ENCODE measurements at places on chromosomes 3 and 15.

DNA sequence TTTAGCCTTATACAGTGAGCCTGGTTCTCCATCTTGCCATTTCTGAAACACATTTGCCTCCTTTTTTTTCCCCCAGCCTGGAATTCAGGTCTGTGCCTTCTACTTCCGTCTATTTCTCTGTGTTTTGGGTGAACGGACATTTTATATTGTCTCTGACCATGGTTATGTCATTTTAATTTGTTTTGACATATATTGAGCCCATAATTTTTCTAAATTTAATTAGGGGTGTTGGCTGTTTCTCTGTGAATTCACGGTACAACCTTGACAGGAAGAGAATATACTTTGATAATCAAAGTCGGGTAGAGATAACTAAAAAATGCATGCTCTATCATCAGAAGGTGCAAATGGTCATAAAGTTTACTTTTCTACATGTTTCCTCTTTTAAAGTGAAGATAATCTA lies 361.4 kb downstream of the VGLL3 start:
- DNase-seq = no peak

DNA sequence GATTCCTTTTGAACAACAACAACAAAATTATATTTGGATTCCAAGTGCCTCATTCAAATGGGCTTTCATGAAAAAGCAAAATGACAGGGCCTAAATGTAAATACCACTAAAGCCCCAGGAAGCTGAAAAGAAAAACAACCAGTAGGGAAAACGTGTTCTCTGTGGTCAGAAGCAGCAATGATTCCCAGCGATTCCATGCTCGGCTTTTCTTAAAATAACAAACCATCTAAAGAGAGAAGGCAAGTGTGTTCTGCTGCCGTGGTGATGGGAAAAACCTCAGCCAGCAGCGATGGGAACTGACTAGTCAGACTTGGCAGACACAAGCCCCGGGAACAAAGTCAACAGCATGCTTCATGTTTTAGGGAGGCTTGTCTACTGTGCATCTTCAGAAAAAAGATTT lies 153.6 kb downstream of the TNIK start:
- DNase-seq = no peak

DNA sequence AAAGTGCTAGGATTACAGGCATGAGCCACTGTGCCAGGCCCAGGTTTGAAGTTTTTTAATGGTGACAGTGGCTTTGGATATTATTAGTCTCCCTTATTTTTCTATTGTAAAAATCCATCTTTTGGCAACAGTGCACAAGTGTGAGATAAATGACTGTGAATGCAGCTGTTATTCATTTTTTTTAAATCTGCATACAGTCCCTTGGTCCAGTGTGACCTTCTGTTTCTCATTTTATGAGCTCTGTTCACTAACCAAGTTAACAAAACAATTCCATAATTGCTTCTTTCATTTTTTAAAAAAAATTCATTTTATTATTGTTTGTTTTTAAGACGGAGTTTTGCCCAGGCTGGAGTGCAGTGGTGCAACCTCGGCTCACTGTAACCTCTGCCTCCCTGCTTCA lies 381.8 kb downstream of the NAALADL2 start:
- DNase-seq = no peak

GRCh38 chr3:109117939-109118338 lies at the start of gene MORC1:
MORC1 (minus strand) TSS chr3:109118134; CDS start chr3:109118059, 75 bp downstream.
- no peak for DNase-seq

- DNase-seq = no peak
Measured at GRCh38 chr3:168864107-168865021, 768.6 kb upstream of the GOLIM4 start.

DNA sequence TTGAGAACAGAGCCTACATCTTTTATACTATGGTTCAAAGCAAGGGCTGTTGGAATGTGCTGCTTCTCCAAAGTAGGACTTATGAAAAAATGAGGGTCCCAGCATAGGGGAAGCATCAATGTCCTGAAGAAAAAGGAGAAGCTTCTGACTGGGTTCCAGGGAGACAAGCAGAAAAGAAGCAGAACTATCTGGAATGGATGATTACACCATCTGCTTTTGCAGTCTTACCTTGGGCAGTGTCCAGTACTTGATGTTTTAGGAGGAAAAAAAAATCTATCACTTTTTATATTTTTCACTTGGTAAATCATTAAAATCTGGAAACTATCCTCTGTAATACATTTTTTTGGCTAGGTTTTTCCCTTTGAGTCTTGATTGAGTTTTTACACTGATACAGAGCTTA lies 57.9 kb upstream of the DPH6 start:
- no peak for DNase-seq

DNA sequence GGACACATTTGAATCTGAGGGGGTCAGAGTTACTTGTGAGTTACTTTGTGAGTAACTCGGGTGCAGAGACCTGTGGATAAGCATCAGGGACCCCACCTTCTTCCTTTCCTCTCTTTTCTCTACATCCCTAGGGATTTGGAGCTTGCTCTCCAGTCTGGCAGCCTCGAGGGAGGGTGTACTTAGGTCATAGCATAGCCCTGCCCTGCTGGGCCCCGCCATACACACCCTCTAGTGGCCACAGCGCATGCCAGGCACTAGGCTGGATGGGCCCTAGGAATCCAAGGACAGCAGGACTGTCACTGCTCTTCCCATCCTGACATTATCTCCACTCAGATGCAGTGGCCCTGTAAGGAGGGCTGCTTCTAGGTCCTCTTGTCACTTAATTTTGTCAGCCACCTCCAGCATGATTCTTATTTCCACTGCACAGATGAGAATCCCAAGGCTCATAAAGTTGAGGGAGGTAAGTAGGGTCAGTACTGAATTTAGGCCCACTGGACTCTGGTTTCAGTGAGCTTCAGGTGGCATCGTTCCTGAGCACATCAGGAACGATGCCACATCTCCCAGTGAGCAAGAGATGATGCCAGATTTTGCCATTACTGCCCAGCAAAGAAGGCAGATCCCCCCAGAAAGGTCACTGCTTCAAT lies 3.6 kb upstream of the SMAD6 start:
- DNase-seq = no peak

DNA sequence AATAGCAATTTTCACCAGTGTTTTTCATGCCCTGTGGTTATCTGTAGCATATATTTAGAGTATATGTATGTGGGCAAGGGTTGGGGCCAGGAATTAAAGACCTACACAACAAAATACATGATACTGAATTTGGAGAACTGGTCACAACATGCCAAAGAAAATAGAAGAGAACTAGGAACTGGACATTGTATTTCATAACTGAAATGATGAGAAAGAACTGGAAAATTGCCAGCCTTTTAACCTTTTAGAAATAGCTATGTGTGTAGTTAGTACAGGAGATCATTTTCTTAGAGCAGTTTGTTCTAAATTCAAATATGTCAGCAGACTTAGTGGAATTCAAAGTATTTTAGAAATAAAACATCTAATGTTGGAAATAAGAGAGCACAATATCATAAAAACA lies 227.1 kb upstream of the CGNL1 start:
- no peak for DNase-seq

GRCh38 chr15:51199541-51199940 lies 104.8 kb upstream of the TNFAIP8L3 start:
- DNase-seq = no peak

DNA sequence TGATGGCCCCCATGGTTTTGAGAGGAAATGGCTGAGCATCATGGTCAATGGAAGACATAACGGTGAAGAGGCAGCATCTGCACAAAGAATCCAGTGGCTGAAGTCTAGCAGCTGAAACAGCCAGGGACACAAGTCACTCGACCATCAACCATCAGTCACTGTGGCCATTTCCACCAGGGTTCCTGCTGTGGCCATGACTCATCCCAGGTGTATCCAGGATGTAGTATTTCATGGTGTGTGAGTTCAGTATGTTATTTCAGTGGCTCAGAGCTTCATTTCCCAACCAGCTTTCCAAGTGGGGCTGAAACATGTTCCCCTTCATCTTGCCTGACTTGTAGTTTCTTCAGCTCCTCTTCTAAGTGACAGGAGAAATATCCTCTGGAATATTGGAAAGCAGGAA lies 47.8 kb upstream of the WNT5A start:
- DNase-seq = no peak
